ENCODE measurements at places on chromosomes 12 and 14.

- DNase-seq = no peak
Measured at GRCh38 chr12:62621101-62621638, 154.5 kb downstream of the MON2 start.

DNA sequence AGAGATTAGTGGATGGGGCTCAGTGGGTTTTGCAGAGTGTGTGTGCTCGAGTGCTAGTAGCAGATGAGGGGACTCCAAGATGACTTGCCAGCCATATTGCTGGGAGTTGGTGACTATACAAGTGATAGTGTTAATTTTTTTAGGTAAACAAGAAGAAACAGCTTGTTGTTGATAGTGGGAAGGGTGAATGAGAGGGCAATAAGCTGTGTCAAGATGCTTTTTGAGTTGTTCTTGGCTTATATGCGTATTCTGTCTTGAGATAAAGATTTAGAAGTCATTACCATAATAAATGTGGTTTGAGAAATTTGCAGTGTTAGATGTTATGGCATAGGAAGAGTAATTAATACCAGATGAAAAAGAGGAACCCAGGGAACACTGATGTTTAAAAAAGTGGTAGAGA is 75.3 kb downstream of the RCOR1 start:
- DNase-seq = no peak

- no peak for DNase-seq
Measured at GRCh38 chr12:6354495-6355393, 12.9 kb upstream of the TNFRSF1A start.

DNA sequence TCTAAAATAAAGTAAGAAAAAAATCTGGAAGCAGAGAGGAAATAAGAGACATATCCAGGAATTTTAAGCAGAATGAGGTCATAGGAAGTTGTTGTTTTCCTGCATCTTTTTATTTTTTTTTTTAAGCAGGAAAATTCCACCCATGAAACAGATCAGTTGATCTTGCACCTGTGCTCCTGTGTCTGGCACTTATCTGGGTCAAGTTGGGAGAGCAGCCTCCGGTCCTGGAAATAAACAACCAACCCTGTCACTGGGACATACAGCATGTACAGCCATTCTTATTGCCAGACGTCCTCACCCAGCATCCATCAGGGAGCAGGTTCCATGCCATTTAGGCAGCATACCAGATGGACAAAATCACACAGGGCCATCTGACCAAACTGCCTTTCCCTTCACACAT is 266.0 kb upstream of the BTG1 start:
- no peak for DNase-seq

GRCh38 chr12:11510671-11511070 is 115.3 kb upstream of the PRB2 start:
- no peak for DNase-seq

- DNase-seq = no peak
Measured at GRCh38 chr12:60845696-60846095, 1249.9 kb downstream of the SLC16A7 start.

- DNase-seq = no peak
Measured at GRCh38 chr12:70657616-70658286, 20.5 kb upstream of the PTPRB start.

DNA sequence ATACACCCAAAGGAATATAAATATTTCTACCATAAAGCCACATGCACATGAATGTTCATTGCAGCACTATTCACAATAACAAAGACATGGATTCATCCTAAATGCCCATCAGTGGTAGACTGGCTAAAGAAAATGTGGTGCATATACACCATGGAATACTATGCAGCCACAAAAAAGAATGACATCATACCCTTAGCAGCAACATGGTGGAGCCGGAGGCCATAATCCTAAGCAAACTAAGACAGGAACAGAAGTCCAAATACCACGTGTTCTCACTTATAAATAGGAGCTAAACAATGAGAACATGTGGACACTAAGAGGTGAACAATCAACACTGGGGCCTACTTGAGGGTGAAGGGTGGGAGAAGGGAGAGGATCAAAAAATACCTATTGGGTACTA is 198.5 kb downstream of the BMP4 start:
- DNase-seq = no peak

DNA sequence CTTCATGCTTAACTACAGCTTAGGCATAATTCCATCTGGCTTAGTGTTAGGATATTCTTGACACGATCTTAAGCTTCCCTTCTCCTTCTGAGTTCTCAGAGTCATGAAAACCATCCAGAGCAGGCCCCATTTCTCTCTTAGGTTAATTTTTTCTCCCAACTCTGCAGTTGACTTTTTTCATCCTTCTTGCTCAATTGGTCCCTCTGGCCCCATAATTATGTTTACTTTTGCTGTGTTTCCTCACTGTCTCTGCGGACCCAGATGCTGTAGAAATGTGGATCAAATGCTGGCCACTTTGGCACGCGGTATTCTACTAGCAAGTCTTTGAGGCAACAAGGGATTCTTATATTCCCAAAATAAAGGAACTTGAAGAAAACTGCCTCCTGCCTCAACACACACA is 9.5 kb downstream of the TMEM132C start:
- no peak for DNase-seq

GRCh38 chr12:46005823-46006222 is 15.4 kb upstream of the SCAF11 start:
- DNase-seq = no peak

DNA sequence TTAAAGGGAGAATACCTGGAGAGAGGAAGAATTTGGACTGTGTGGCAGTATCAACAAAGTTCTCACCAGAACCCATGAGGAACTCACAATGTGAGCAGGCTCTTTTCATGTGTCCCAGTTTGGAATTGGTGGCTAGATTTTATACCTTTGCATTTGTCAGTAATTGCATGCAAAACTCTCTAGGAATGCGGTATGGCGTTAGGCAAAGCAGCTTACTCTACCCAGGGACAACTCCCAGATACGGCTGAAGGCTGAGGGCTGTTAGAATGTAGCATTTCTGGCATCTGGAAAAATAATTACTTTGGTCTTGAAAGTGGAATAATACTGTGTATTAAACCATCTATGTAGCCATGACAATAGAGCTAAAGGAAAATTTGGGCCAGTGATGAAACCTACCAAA is 635.5 kb downstream of the SLC16A7 start:
- DNase-seq = no peak

- DNase-seq = no peak
Measured at GRCh38 chr12:116027551-116027821, 250.0 kb downstream of the MED13L start.

DNA sequence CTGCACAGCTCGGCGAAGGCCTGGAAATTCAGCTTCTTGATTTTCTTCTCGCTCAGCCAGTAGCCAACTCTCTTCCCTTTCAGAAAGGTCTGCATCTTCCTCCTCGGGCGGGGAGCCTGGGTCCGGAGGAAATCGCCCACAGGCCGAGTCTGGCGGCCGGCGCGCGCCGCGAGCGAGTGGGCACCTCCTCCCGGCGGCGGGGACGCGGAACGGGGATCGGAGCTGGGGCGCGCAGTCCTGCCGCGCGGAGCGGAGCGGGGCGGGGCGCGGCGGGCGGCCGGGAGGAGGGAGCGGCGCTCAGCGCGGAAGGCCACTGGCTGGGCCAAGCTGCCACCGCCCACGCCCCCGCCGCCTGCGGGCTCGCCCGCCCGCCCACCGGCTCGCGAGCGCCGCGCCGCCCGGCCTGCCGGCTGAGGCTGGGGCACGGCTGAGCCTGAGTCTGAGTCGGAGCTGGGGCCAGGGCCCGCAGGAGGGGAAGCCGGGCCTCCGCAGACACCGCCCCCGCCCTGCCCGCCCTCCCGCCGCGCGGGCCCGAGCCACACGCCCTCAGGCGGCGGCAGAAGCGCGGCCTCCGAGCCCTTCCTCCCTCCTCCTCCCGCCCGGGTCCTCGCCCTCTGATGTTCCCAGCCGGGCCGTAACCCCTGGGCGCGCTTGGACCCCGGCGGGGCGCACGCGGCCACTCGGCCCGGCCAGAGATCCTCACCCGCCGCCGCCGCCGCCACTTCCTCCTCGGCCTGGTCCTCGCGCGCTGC is 480 bp downstream of the ITPK1 start:
- DNase-seq = peak; percentile 91

DNA sequence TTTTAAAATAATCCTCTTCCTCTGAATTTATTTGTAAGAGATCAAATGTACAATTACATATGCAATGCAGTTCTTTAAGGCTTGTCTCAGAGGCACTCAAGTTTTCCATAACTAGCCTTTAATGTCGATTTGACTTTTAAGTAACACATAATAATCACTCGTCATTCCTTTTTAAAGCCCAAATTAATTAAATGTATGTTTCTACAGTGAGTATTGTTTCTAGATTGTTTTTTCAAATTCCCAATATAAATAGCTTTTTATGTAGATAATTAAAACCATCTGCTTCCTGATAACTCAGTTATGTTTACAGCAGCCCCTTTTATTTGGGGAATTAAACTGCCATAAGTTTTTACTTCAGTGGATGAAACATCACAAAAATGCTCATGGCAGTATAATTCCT is 185.1 kb downstream of the ETNK1 start:
- DNase-seq = no peak

GRCh38 chr12:133236556-133236955 is 879 bp upstream of the ANHX start:
- no peak for DNase-seq

- no peak for DNase-seq
Measured at GRCh38 chr12:86698641-86698980, 442.4 kb upstream of the MGAT4C start.

DNA sequence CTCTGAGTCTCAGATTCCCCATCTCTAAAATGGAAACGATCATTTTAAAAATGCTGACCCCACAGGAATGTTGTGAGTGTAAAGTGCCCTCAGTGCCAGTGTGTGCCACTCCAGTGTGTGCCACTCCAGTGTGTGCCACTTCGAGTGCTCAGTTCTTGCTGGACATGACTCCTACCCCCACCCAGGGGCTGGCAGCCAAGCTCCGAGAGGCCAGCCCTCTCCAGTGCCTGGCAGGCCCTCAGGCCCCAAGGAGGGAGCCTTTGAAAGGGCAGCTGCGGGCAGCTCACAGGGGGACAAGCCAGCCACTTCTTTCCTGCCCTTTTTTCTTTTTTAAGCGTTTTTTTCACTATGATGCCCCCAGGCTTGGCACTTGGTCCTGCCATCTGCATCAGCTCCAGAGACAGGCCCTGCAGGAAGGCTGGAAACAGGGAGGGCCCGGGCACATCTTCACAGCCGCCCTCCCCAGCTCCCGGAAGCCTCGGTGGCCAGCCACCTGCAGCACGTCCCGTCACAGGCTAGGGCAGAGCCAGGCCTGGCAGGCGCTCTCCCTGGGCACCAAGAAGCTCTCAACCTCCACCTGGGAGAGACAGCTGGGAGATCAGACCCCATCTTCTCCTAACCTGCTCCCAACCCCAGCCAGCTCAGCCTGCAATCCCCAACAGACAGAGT is 29.8 kb downstream of the NCOR2 start:
- no peak for DNase-seq

GRCh38 chr12:80184926-80185325 is 85.6 kb downstream of the OTOGL start:
- DNase-seq = no peak

DNA sequence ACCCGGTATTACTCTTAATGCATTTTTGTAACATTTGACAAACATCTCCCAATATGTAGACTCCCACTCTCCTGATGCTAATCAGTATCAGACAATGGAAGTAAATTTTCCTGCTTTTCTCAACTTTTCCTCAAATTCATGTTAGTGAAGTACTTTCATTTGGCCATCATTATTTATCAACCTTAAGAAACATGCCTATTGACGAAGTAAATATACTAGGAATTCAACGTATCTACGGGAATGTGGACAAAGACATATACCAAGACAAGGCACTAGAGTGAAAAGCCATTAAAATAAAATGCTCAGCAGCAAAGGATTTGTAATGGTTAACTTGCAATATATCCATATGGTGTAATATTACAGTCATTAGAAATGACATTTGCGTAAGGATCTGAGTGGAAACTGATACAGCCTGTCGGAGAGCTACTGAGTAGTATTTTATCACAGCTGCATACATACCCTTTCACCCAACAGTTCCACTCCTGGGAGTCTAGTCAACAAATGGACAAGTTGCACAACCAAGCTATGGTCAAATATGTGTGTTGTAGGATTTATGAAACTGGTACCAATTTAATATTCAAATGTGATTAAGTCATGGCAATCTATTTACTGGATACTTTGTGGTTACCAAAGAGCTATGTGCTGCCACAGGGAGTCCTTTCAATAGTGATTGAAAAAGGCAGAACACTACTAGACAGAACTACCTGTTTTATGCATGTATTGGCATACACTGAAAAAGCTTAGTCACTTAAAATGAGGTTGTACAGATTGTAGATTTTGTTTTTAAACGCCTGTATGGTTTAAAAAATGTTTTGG is 26.5 kb downstream of the NUDT4 start:
- no peak for DNase-seq

DNA sequence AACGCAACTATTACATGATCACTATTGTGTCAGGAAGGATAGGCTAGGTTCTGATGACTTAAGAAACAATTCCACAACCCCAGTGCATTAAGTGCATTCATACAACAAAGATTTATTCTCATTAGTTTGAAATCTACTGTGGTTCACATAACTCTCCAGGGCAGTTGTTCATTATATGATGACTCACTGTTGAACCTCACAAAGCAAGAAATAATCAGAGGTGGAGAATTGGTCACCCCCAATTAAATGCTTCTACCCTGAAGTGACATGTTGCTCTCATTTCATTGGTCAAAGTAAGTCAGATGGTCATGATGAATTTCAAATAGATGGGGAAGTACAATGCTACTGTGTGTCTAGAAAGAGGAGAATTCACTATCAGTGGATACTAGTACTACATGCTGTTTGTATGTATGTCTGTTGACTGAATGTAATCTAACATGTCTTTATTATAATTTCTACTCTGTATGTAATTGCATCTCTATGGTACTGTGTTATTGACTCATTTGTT is 6.1 kb upstream of the HELB start:
- DNase-seq = no peak

DNA sequence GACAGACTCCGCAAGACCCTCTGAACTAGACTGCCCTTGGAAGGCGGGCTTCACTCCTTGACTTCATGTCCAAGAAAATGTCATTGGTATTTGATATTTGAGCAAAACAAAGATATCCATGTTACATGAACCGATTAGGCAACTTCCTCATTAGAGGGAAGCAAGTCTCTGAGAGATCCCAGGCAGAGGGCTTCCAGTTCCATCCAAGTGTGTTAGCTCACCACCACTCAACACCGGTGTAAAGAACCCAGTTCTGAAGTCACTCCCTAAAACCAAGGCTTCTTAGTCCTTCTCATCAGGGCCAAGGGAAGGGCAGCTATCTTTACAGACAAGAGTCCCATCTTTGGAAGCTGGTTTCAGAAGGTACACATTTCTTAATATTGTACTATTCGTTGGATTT is 87.2 kb upstream of the CDKN3 start:
- DNase-seq = no peak

GRCh38 chr14:53929871-53930715 is 26.5 kb downstream of the BMP4 start:
- DNase-seq = no peak

Measured in mucosa of gallbladder (tissue), 1 donor.